ENCODE measurements at places on chromosomes 7 and 10. TPM values are rescaled to one million over a fixed set of nuclear protein-coding genes. Genes with fewer than 3 reads are reported as not detected.

Gene FAM237B
- total RNA-seq: 0.23 TPM

Gene FBXL13
- total RNA-seq: 18.5 TPM

Gene PLAC9
- 1.4 TPM for total RNA-seq

Gene IGFBP3
- total RNA-seq: 7.2 TPM

Gene HILPDA
- total RNA-seq: 17.5 TPM

Gene GPR85
- 106 TPM for total RNA-seq

Gene SCIN
- 9.9 TPM for total RNA-seq

Gene CPA1
- not detected for total RNA-seq

Gene TRIM50
- total RNA-seq: not detected

Gene BMI1
- total RNA-seq: 81.4 TPM

Gene SLC13A1
- total RNA-seq: not detected

Gene PPP1R9A
- total RNA-seq: 108 TPM

Gene EPHA1
- total RNA-seq: 7.8 TPM

Gene C10orf62
- 0.23 TPM for total RNA-seq

Gene CALD1
- 43.6 TPM for total RNA-seq

Gene SORCS1
- 30.2 TPM for total RNA-seq

Gene PANK1
- total RNA-seq: 44.8 TPM

Gene CYP26C1
- total RNA-seq: 0.23 TPM

Gene UFSP1
- total RNA-seq: 3.7 TPM

Gene BAMBI
- 10.4 TPM for total RNA-seq

Gene PKD2L1
- 0.46 TPM for total RNA-seq

Gene SDK1
- total RNA-seq: 18.9 TPM

Gene FGFBP3
- 21.7 TPM for total RNA-seq

Gene SPDYE11
- not detected for total RNA-seq

Gene AKR1E2
- total RNA-seq: 74.0 TPM

Gene CRYGN
- total RNA-seq: not detected
